ENCODE measurements at places on chromosomes 11 and 22. TPM values are rescaled to one million over a fixed set of nuclear protein-coding genes. Genes with fewer than 3 reads are reported as not detected.

GRCh38 chr11:56916162-56916561, 72.6 kb upstream of the OR5AK2 start:
- no peak overlapping the region for H3K4me3 ChIP-seq
- H3K4me1 ChIP-seq: no peaks in the 10 kb centered on the region
- no peaks in the 10 kb centered on the region for H3K27me3 ChIP-seq
- DNase-seq: no peak
- H3K36me3 ChIP-seq: no peaks in the 10 kb centered on the region

The LRRC74B gene
- not detected for total RNA-seq

The RASL10A gene
- 0.41 TPM for total RNA-seq

GRCh38 chr22:35514366-35514765, 26.3 kb upstream of the RASD2 start:
- no peak for DNase-seq
- H3K27ac ChIP-seq: no peak overlapping the region
- H3K36me3 ChIP-seq: no peaks in the 10 kb centered on the region
- H3K4me1 ChIP-seq: no peaks in the 10 kb centered on the region
- no peaks in the 10 kb centered on the region for H3K27me3 ChIP-seq
- no peak overlapping the region for H3K4me3 ChIP-seq

DNA sequence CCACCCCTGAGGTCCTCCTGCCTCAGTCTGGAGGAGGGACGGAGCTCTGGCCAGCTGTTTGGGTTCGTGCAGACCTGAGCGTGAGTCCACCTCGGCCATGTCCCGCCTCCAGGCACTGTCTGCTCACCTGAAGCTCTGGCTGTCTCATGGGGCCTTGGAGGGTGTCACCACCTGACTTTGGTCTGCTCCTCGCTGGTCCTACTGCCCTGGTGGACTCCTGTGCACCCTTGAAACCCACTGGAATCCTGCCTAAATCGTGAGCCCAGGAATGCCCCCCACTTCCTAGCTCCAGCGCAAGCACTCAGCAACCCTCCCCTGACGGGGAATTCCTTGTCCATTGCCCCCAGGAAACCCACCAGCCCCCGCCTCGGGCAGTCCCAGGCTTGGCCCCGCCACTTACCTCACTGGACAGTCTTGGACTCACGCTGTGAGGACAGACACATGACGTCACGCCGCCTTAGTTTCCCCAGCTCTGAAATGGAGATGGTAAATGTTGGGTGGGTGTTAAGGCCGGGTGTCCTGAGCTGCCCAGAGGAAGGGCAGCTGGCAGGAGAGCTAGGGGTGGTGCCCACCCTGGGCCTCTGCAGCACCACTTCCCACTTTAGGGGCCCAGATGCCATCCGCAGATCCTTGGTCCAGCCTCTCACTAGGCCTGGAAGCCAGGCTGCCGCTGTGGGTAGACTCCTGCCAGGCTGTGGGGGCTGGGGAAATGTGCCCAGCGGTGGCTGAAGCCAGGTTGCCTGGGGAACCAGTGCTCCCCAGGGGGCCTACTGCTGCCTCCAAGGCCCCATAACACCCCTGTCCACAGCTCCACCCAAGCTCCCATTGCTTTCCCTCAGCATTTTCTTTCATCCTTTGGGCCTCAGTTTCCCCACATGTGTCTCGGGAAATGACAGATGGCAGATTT, 18.2 kb upstream of the TBX1 start:
- H3K36me3 ChIP-seq: no peaks in the 10 kb centered on the region
- DNase-seq: no peak
- H3K27ac ChIP-seq: no peak overlapping the region

DNA sequence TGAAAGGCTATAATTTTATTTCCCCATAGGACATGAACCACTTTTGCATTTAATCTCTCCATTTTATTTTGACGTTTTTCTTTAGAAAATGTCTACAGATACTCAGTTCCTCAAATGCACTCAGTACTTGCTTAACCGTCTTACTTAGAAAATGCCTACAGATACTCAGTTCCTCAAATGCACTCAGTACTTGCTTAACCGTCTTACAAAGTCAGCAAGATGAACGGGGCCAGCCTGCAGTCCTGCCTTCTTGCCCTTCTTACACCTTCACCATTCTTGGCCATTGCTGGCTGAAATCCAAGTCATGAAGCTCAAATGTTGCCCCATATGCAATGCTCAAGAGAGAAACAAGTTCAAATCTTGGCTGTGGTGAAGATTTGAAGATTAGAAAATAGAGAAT, 34.1 kb downstream of the CSNK2A3 start:
- DNase-seq: no peak
- no peak overlapping the region for H3K4me3 ChIP-seq
- no peak overlapping the region for H3K27ac ChIP-seq
- H3K4me1 ChIP-seq: peaks cover 12% of the 10 kb centered on the region
